Esophagus mucosa (tissue), 1 donor: ENCODE measurements at places on chromosomes 4 and X. TPM values are rescaled to one million over a fixed set of nuclear protein-coding genes. Genes with fewer than 3 reads are reported as not detected.

- no peak for ATAC-seq
Measured at GRCh38 chr4:38715050-38715449, 51.1 kb downstream of the KLF3 start.

DNA sequence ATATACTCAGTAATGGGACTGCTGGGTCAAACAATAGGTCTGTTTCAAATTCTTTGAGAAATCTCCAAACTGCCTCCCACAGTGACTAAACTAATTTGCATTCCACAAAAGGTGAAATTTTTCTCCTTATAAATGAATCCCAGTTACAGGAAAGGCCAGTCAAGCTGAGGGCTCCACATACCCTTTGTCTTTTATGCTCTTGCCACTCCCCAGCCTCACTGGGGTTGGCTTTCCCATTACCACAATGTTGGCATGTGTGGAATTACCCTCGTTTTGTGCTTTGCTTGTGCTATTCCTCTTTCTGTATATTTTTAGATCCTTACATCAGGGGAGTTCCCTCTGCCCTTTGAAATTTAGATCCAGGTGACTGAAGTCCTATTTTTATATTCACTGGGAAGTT lies 220.2 kb upstream of the LCORL start:
- no peak for ATAC-seq

GRCh38 chr4:47891928-47892327 lies 22.5 kb downstream of the NFXL1 start:
- no peak for ATAC-seq

Gene TCEAL2
- total RNA-seq, result not detected

- no peak for ATAC-seq
Measured at GRCh38 chrX:153627675-153628111, 19.3 kb upstream of the DUSP9 start.

Gene INTU
- 7.9 TPM for total RNA-seq

Gene IL2
- total RNA-seq, result not detected

DNA sequence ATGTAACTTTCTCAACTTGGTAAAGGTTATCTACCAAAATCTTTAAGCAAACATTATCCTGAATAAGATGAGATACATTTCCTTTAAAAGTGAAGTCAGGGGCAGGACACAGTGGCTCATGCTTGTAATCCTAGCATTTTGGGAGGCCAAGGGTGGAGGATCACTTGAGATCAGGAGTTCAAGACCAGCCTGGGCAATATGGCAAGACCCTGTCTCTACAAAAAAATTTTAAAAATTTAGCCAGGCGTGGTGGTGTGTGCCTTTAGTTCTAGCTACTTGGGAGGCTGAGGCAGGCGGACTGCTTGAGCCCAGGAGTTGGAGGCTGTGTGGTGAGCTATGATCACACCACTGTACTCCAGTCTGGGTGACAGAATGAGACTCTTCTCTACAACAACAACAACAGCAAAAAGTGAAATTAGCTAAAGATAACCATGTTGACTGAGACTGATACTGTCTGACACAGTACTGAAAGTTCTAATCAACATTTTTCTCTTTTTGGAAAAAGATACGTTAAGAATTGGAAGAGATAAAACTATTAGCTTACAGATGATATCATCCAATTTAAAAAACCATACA lies 4.9 kb downstream of the DCAF16 start:
- no peak for ATAC-seq

Gene UCHL1
- total RNA-seq, result 2.1 TPM

Gene PAGE2
- not detected for total RNA-seq

Gene GLUD2
- 0.52 TPM for total RNA-seq

Gene MAGEB17
- total RNA-seq, result not detected

- ATAC-seq, result no peak
Measured at GRCh38 chr4:131531087-131531486, 1618.0 kb upstream of the PCDH10 start.

Gene IL9R
- total RNA-seq, result 0.44 TPM

DNA sequence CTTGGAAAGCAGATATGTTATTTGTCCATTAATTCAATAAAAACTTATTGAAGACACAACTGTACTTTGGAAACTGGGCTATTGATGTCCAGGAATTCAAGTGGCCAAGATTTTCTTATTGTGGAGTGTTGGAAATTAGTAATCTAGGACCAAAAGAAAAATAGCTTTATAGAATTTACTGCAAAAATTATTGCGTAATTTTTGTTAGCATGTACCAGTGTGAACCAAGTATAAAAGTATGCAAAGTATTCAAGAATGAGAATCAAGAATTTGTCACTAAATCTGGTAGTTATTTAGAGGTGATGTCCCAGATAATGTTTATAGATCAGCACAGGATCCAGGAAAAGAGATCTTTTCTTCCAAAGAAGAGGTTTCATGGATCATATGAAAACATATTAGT lies 468.9 kb upstream of the CTSO start:
- ATAC-seq, result no peak

DNA sequence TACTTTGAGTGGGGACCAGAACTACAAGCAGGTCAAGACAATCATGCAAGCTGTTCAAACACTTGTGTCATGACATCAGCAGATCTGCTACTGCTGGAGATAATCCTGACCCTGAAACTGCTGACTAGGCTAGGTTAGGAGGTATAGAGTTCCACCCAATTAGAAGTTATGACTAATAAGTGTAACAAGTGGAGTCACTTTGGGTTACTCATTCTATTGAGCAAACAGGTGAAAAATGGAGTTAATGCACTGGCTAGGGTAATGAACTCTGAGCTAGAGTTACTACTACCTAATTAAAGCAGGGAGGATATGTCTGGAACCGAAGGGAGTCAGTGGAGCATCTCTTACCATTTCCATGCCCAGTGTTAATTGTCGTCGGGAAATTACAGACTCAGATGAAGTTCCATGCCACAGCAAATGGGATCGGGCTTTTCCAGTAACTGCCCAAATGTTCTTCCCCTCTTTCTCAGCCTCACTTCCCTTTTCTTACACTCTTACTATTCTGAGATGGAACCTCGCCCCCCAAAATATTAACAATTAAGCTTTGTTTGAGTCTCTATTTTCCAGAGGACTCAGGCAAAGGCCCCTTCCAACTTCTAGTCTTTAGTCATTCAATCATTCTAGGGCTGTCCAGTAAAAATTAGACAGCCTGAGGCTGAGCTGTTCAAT lies 19.8 kb upstream of the MANBA start:
- ATAC-seq, result peak; percentile 100

Gene KLB
- 0.32 TPM for total RNA-seq

DNA sequence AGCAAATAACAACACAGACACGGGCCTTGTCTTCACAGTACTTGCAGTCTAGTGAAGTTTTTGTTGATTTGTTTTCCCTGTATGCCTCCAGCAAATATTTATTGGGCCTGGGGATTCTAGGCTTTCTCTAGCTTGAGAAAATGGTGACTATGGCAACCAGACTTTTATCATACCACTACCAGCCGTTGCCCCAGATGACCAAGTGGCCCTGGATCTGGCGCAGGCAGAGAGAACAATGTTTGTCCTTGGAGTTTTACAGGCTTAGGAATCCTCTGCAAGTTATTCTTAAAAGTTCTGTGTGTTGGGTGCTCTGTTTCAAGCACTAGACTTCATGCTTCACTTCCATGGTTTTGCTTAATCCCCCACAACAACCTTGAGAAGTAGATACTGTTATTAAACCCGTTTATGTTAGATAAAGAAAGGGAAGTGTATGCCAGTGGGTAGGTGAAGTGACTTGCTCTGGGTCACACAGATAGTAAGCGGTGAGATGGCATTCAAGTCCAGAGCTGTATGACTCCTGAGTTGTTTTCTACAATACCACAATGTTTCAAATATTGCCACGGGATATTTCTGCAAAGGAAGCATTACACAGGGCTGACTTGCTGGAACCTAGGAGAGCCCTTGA lies 94.6 kb downstream of the AKAP4 start:
- ATAC-seq, result no peak

GRCh38 chr4:6359536-6360308 lies 90.1 kb downstream of the WFS1 start:
- no peak for ATAC-seq

Gene GUCY1A1
- total RNA-seq, result 2.5 TPM

DNA sequence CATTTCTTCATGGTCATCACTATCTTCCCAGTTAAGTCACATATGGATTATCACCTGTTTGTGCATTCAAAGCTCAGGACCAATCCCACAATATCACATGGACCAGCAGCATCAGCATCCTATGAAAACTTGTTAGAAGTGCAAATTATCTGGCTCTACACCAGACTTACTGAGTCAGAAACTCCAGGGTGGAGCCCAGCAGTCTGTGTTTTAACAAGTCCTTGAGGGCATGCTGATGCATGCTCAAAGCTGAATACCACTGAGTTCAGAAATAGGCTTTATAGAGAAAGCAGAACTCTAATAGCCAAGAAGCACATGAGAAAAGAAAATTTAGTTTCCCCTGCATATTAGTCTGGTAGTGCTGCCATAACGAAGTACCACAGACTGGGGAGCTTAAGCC lies 62.4 kb upstream of the GABRQ start:
- peak; percentile 90 for ATAC-seq

Gene ETDA
- not detected for total RNA-seq

Gene NUDT10
- not detected for total RNA-seq

Gene PCDH10
- 0.04 TPM for total RNA-seq

DNA sequence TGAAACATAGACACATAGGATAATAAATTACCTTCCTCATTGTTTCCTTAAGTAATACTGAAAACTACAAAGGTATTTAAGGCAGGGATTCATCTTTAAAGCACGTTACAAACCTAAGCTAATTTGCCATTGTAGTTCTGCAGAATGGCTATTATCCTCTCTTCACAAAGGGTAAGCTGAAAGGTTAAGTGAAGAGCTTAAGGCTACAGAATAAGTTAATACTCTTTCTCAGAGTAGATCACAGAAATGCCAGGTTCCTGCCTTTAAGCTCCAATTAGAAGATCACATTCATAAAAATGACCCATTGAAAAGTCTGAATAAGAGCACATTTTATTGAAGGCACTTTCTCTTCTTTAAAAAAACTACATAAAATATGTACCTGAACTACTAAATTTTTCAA lies 42.1 kb upstream of the PRDM5 start:
- ATAC-seq, result no peak

Gene DUSP21
- total RNA-seq, result not detected

Gene SLC2A9
- 21.5 TPM for total RNA-seq

Gene GIMD1
- total RNA-seq, result not detected

- no peak for ATAC-seq
Measured at GRCh38 chrX:24144528-24144927, 5.0 kb upstream of the ZFX start.

Gene ARHGAP4
- total RNA-seq, result 7.5 TPM

DNA sequence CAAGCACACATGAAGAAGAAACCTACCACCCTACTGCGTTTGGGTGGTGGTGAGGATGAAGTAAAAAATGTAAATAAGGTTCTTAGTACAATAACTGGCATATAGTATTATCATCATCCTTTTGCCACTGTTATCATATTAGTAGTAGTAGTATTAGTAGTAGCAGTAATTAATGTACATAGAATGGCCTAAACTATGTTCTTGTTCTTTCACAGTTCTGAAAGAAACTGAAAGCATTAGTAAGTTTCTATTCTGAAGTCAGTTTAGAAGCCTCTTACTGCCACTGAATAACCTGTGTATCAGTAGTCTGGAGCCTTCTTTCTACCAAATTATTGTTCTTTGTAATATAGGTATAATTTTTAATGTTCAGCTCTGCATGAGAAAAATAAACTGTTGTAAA lies 21.0 kb downstream of the COL4A6 start:
- no peak for ATAC-seq

Gene TIGD4
- 0.08 TPM for total RNA-seq

DNA sequence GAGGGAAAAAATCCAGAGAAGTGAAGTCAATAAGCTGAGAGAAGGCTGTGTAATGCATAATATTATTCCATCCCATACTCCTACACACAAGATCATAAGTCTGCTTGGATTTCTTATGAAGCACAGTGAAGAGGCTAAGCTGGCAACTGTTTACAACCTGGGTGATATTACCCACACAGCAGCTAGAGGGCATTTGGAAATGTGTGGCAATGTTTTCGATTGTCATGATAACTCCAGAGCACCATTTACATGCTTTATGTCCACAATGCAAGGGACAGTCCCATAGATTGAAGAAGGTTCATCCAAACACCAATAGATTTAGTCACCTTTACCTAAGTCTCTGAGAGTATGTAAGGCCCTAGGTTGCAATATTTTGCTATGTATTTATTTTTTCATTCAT lies 412.2 kb downstream of the PPP3CA start:
- peak; percentile 52 for ATAC-seq

- ATAC-seq, result no peak
Measured at GRCh38 chr4:84327526-84327925, 171.6 kb downstream of the NKX6-1 start.

- ATAC-seq, result peak; percentile 58
Measured at GRCh38 chr4:186762361-186762760, 38.7 kb upstream of the FAT1 start.

DNA sequence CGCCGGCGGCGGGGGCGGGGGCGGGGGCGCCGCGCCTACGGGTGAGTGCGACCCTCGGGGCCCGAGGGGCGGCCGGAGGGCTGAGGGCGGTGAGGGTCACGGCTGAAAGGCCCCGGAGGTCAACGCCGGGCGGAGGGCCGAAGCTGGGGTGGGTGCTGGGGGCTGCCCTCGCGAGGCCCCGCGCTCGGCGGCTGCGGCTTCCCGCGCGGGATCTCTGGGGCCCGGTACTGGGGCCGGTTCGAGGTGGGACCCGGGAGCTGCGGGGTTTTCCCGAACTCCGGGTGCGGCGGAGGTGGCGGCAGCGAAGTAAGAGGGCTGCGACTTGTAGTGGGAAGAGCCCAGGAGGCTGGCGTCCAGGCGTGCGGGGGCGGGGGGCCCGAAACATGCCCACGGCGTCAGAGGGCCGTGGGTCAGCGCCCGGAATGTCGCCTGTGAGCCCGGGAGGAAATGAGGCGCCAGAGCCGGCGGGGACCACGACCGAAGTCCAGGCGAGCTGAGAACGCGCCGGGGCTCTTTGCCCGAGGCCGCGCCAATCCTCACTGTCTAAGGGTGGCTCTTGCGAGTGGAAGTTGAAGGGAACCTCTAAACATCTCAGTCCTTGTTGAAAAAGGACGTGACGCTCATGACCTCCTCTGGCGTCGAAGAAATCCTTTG lies 407 bp downstream of the IL13RA1 start:
- peak; percentile 5 for ATAC-seq

- ATAC-seq, result peak; percentile 22
Measured at GRCh38 chrX:131675596-131676194, 131.8 kb downstream of the OR13H1 start.

GRCh38 chr4:141469392-141469791 lies 167.0 kb upstream of the IL15 start:
- ATAC-seq, result no peak

DNA sequence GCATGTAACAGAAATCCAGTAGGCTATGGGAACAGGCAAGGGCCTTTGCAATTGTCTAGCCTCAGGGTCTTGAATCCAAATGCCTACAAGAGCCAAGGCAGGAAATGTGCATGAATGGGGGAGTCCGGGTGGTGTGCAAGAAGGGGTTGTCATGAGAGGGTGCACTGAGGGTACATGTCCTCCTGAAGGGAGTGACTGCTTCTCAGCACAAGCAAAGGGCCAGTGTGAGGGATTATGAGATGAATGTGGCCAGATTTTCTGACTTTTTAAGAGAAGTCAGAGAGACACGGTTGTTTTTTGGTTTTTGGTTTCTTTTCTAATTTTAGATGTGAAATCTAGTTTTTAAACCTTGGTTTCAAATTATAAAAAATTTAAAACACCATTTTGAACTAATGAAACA lies 76.5 kb upstream of the LSM6 start:
- ATAC-seq, result no peak
